Activated naive CD4-positive, alpha-beta T cell treated with Interleukin-2 at 50 U/mL for 16 hours (primary cell): ENCODE measurements at places on chromosomes 4 and X.

- no peak for DNase-seq
Measured at GRCh38 chr4:142278171-142278570, 567.9 kb downstream of the INPP4B start.

- no peak for DNase-seq
Measured at GRCh38 chr4:38979511-38980230, 52.5 kb downstream of the TMEM156 start.

DNA sequence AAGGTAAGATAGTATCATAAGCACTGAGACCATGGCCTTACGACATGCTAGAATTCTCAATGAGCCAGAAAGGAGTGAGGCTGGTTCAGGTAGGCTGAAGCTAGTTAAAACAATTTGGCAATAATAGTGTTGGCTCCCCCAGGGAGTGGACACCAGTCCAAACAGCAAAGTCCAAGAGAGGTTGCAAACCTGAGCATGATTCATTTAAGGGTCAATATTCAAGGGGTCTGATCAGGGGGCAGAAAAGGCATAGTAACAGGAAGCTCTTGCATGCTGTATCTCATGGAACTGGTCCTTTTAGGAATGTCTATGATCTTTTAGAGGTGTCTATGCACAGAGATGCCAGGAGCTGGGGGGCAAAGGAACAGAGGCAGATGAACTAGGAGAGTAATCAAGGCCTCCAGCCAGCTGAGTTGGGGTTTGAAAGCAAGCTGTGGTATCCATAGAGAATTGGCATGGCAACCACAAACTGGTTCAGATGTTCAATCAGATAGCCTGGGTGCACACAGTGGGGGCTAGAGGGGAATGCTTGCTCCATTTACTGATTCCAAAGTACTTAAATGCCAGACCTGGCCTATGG lies 5.1 kb downstream of the GJB1 start:
- DNase-seq: no peak

DNA sequence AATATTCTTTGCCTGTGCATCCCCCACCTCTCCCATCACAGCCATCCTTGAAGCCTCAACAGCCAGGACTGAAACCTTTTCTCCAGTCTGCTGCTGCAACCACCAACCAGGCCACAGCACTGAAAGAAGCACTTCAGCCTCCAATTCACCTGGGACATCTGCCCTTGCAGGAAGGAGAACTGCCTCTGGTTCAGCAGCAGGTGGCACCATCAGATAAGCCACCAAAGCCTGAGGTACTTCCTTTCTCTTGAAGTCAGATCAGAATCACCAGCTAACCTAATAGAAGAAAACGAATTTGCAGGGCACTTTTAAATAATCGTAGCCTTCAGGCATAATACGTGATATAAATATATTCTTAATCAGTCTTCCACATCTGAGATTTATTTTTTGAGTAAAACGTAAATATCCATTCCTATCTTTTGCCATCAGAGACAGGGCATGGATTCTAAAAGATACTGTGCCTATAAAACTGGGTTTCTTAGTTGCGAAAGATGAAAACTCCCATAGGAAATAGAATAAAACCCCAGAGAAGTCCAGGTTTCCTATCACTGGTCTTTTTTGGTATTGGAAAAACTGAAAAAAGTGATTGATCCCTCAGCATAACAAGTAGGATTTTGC lies 9.5 kb downstream of the AMBN start:
- DNase-seq: peak; percentile 61

- DNase-seq: peak; percentile 32
Measured at GRCh38 chrX:72273718-72274117, 3.3 kb downstream of the RPS4X start.

- DNase-seq: no peak
Measured at GRCh38 chr4:48939785-48940184, 33.2 kb upstream of the OCIAD2 start.

GRCh38 chr4:3708611-3709010 lies 57.6 kb upstream of the ADRA2C start:
- DNase-seq: no peak

GRCh38 chr4:58760737-58761136 lies 1650.6 kb upstream of the IGFBP7 start:
- no peak for DNase-seq

- no peak for DNase-seq
Measured at GRCh38 chr4:52555356-52555716, 103.8 kb downstream of the USP46 start.

GRCh38 chr4:38805530-38806145 lies 1.0 kb upstream of the TLR1 start:
- no peak for DNase-seq

DNA sequence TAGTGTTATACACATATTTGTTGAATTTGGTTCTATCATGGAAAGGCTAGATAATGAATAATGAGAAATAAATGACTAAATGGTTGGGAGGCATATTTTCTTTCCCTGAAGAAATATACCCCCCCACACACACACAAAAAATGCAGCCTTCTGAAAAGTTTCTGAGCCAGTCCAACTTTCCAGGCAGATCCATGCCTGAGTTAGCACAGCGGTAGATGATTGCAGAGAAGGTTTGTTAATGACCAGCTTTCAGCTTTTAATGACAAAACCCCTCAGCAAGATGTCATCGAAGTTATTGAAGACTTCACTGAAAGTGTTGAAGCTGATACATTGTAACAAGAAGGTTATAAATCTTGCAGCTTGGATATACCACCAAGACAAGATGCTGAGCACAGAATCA lies 61.4 kb downstream of the GBA3 start:
- no peak for DNase-seq
